ENCODE measurements at places on chromosomes 4 and X.

- DNase-seq: no peak
Measured at GRCh38 chr4:18389115-18389514, 367.6 kb upstream of the LCORL start.

DNA sequence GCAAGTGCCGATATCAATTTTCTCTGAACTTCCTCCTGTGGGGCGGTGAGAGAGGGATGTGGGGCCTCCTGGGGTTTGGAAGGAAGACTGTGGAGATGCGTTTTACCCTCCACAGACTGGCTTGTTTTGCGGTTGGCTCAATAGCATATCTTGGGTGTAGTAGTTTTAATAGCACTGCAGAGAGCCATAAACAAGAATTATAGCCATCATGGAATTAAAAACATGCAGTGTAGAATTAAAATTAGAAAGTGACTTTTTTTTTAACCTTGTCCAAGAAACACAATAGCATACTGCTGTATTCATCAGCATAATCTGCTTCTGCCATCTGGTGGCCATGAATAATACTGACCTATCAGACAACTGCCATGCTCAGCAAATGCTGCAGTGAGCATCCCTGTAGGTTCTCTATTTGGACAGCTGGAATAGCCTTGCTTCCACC is 47.3 kb upstream of the SCML1 start:
- peak; percentile 77 for DNase-seq

GRCh38 chrX:38601866-38602265 is 40.5 kb downstream of the TSPAN7 start:
- DNase-seq: no peak

DNA sequence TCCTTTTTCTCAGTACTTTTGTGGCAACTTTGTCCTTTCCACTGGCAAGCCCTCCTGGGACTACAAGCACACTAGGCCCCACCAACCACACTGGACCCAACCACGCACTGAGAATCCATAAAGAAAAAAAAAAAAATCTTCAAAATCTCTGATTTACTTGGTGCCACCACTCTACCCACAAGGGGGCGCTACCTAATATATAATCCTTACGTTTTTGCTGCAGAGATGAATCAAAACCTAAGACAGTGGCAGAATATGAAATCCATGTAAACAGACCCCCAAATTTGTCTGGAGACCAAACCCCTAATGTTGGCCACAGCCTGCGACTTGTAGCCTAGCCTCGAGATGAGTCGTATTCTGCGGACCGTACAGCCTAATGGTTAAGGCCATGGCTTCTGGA is 63.5 kb upstream of the ARHGAP36 start:
- peak; percentile 5 for DNase-seq

DNA sequence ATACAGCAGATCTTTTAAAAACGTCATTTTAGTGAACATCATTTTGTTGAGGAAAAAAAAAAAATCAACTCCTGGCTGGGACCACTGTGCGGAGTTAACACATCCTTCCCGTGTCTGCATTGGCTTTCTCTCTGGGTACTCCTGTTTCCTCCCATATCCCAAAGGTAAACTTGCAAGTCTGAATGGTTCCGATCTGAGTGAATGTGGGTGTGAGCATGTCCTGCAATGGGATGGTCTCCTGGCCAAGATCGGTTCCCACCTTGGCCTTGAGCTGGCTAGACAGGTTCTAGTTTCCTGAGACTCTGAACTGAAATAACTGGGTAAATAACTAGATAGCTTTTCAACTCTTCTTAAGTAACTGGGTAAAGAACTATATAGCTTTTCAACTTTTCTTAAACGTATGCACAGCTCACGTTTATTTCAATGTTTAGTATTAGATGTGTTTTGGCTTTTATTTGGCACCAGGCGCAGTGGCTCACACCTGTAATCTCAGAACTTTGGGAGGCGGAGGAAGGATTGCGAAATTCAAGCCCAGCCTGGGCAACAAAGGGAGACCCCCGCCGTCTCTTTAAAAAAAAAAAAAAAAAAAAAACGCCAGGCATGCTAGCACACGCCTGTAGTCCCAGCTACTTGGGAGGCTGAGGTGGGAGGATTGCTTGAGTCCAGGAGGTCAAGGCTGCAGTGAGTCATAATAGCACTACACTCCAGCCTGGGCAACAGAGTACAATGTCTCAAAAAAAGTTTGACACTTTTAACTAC is 14.0 kb downstream of the RBMX start:
- DNase-seq: no peak

- no peak for DNase-seq
Measured at GRCh38 chr4:38076153-38076669, 116.0 kb downstream of the PTTG2 start.
